ENCODE measurements at places on chromosomes 7 and 10.

DNA sequence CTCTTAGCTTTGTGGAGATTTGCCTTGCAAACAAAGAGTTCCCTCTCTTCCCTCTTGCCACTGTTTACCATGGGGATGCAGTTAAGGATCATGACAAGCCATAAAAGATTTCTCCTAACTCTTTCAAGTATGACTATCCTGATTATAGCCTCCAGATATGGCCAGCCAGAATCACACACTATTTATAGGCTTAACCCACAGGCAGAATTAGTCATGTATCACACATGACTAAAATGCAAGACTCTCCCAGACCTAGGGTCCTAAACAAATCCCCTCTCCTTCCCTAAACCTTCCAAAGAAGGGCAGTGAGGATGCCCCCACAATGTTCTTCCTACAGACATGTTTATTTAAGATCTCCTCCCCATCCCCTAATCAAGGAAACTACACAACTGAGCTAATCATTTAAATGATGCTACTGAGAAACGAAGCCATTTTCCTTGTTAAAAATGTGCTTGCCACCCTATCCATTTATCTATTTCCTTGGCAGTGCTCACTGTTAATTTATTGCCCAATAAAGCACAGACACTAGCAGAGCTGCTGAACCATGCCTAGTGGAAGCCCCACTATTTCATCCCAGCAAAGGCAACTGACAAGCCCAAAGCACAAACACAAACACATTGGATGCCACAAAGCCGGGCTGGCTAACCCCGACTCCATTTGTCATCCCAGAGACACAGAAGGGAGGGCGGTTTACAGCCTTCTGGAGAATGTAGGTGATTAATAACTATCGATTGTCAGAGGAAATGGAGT, 363.4 kb downstream of the KCNMA1 start:
- DNase-seq: no peak

DNA sequence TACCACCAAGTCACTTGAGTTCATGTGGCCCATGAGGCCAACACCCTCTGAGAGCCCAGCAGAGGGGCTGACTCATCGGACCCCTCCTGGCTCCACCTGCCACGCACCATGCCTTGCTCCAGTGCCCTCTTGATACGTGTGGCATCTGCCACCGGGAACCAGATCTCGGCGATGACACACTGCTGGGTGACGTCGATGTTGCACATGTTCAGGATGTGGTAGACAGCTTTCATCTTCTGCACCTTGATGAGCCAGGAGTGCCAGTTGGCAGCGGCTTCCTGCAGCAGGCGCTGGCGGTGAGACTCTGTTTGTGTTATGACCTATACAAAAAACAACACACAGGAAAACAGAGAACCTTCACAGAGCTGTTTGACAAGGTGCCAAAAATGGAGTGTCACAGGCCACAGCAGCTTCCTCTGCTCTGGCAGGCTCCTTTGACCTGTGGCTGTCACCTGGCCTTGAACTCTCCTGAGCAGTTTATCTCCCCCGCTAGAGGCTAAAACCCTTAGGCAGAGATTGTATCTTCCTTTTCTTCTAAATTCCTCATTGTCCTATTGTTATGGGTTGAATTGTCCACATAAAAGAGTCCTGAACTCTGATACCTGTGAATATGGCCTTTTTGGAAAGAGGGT, 45.2 kb upstream of the TMEM213 start:
- DNase-seq: no peak

GRCh38 chr7:101362334-101363195, at the start of gene COL26A1:
TSS of gene COL26A1 (plus strand) at chr7:101362875. CDS start at chr7:101363033, 158 bp downstream.
- peak; percentile 63 for DNase-seq

DNA sequence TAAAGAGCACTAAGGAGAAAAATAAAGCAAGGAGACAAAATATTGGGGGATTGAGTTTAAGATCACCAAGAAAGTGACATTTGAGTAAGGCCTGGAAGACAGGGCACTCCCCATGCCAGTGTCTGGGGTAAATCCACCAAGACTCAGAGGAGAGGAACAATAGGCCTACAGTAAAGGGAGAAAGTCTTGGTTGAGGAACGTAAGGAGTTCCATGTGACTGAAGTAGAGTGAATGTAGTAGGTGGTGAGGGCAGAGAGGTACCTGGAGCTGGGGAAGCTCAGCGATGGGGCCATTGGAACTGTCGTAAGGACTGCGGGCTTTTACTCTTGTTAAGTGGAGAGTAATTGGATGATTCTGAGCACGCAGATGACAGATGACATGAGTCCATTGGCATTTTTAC, 69.4 kb downstream of the CPED1 start:
- DNase-seq: no peak

DNA sequence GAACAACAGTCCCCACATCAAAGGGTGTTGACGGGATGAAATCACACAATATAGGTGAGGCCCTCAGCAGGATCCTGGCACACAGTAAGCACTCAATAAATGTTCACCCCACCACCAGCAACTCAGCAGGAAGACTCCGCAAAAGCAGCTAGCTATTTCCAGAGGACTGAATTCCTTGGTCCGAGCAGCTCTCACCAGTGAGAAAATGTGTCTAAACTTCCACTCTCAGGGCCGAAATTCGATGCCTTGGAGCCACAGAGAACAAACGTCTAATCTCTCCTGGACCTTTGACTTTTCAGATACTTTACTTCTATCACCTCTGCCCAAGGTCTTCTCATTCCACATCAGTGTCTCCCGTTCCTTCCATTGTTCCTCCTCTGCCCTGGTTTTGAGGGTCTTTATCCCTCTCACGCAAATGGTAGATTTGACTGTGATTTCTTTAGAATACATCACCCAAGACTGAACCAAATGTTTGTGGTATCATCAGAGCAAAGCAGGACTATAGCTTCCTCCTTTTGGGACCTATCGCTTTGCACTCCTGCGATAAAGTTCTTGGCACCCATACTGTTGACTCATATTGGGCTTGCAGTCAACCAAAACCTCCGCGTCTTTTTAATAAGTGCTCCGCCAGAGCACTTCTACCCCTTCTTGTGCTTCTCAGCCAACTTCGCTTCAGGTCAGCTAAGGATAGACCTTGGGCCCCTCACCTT, 903 bp upstream of the NT5C2 start:
- DNase-seq: no peak

DNA sequence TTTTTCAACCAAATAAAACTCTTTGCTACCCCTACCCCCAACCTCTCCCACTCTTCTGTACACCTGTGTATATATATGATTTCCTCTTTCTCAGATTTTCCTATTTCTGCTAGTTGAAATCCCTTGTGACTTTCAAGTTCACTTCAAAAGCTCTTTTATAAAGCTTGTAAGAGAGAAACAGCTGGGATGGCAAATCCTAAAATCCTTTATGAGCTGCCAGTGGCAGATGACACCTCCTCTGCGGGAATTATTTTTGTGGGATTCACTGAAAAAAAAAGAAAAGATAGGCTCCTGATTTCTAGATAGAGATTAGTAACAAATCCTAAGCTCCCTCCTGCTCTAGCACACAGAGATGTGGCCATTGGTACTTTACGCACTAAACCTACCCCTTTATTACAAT, 92.9 kb downstream of the AHR start:
- DNase-seq: no peak

DNA sequence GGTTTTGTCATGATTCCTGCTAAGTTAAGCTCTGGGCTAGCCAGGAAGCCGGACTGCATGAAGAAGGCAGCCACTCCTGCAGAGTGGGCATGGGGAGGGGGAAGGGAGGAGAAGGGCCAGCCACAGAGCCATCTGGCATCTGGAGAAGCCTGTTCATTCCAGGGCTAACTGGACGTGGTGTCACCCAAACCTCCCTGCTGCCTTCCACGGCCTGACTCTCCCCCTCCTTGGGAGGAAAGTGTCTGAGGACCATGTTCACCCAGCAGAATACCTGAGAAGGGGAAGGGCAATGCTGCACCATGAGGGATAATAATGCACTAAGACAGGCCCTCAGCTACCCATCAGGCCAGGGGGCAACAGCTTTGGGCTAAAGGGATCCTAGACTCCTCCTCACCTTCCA, 15.4 kb downstream of the AQP1 start:
- DNase-seq: no peak

Data from NCI-H146 (cell line).